Right cardiac atrium (tissue), 5 donors: ENCODE measurements at places on chromosomes 13 and 19. TPM values are rescaled to one million over a fixed set of nuclear protein-coding genes. Genes with fewer than 3 reads are reported as not detected.

Gene NDUFA7
- total RNA-seq, result 64.4 TPM

Gene SYNGR4
- total RNA-seq, result not detected

Gene NLRP4
- not detected for total RNA-seq

Gene MIPEP
- 116 TPM for total RNA-seq

Gene ZNF578
- 2.3 TPM for total RNA-seq

Gene GPX4
- total RNA-seq, result 300 TPM

Gene PCP2
- not detected for total RNA-seq

Gene OR10H1
- total RNA-seq, result not detected

Gene TPTE2
- total RNA-seq, result not detected

Gene ARHGAP33
- 11.8 TPM for total RNA-seq

Gene ZNF790
- total RNA-seq, result 9.6 TPM

Gene ZNF837
- total RNA-seq, result 0.74 TPM

Gene KCNRG
- 0.36 TPM for total RNA-seq

Gene OR7A5
- not detected for total RNA-seq

Gene FGF22
- 0.34 TPM for total RNA-seq

Gene PTPRS
- total RNA-seq, result 128 TPM

Gene SPART
- 49.2 TPM for total RNA-seq

Gene LGALS7
- total RNA-seq, result not detected

Gene ZNF44
- total RNA-seq, result 9.2 TPM
